ENCODE measurements at places on chromosomes 13 and 19.

DNA sequence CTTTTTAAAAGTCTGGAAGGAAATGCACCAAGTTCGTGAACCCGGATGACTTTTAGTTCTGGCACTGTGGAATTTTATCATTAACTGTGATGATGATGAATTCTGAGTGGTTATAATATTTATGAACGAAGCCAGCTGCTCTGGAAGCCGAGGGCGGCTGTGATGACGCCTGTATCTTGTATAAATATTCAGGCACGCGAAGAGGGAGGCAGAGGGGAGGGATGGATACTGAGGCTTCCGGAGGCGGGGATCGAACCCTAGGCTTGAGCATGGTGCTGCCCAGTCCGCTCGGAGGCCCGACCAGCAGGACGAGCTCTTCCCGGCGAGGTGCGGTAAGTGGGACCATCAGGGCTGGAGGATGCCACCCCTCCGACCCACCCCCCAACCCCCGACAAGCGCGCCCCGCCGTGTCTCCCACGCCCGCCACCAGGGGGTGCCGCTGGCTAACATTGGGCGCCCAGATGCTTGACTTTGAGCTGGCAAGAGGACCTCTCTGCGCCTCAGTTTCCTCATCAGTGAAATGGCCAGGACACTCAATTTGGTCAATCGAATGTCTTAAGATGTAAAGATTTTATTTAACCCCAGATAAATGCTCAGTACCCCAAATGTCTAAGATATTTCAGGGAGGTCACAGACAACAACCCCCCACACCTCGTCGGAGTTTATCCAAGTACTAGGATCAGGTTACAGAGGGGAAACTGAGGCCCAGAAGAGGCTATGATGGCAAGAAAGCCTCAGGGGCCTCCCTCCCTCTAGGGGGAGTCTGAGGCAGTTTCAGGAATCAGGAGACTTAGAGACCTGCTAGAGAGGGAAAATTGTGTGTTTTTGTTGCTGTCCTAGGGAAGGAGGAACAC is 4.5 kb upstream of the RAB3A start:
- DNase-seq = no peak

- no peak for DNase-seq
These were observed 2.8 kb upstream of the MKNK2 start for GRCh38 chr19:2053601-2054389.

DNA sequence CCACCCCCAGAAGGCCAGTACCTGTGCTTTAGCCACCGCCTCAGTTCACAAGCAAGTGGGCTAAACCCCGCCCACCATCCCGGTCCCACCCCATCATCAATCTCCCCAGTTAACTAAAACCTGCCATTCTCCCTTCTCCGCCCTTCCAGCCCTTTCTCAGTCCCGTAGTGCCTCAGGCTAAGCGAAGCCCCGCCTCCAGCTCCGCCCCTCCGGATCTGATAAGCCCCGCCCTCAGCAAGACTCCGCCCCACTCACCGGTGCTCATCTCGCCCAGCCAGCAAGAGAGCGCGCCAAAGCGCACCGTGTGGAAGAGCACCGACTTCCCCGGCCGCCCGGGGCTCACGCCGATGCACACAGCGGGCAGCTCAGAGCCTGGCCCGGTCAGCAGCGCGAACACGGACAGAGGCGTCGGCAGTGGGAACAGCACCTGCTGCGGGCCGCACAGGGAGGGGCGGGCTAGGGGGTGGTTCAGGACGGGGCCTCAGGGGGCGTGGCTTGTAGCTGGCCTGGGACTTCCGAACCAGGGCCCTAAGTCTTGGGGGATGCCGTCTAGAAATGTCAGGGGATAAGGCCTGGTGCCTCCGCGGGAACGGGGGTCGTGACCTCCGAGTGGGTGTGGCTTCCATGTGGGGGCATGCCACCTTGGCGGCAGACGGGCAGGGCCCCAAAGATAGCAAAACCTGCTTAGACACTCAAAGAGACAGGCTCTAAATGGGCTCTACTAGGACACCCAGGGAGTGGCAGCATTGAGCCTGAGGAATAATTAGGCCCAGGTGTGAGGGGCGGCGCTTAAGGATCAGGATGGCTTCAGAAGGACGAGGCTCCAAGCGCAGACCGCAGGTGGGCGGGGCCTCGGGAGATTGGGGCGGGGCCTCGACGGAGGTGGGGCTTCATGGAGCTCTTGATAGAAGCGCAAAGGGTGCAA is 21.4 kb downstream of the MAP4K1 start:
- DNase-seq = no peak

DNA sequence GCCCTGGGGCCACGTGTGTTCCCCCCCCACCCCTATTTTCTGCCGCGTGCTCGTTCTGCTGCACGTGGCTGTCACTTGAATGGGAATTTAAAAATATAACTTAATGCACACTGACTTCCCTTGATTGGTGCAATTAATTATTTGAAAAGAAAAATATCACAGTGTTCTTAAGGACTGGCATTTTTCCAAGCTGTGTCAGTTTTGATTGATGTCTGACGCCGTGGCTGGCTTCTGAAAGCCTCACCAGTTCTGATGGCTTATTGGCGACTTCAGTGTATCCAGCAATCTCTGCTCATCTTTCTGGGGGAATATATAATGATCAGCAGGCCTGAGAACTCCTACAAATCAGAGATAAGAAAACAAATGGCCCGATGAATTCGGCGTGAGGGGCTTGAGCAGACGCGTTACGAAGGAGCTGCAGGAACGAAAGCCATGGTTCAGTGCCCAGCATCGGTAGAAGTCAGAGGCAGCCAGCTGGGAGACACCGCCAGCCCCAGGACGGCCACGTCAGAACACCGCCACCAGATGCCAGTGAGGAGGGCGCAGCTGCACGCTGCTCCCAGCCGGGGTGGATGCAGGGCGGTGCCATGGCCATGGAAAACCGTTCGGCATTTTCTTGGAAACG is 111.2 kb downstream of the KDM4B start:
- DNase-seq = no peak

- no peak for DNase-seq
These were observed 97.6 kb downstream of the ZNF536 start for GRCh38 chr19:30469774-30470173.

- no peak for DNase-seq
These were observed 176.5 kb downstream of the CACNA1A start for GRCh38 chr19:13329766-13330165.

DNA sequence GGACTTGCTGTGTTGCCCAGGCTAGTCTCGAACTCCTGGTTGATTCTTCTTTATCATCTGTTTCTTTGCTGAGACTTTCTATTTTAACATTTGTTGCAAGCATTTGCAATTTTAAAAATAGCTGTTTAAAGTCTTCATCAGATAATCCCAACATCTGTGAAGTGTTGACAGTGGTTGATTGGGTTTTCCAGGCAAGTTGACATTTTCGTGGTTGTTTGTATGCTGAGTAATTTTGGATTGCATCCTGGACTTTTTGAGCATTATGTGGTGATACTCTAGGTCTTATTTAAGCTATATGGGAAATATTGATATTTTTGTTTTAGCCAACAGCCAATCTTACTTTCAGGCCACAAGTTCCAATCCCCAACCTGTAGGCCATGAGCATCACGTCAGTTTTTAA is 25.1 kb downstream of the AP1M1 start:
- DNase-seq = no peak

DNA sequence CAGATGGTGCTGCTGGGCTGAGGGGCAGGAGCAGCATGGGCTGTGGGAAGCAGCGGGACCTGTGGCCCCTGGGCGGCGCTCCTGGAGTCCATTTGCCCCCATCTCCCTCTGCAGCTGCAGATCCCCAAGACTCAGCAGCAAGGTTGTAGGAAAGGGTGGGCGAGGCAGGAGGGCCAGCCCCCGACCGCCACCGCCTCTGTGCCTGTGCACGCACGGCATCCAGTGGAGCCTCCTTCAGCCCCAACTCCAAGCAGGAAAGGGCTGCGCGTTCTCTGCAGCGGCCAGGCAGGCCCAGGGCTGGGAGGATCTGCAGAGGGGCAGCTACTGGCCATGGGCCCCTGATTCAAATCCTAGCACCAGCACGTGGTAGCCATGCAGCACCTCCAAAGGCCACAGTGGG is 20.8 kb downstream of the DPF1 start:
- DNase-seq = no peak

DNA sequence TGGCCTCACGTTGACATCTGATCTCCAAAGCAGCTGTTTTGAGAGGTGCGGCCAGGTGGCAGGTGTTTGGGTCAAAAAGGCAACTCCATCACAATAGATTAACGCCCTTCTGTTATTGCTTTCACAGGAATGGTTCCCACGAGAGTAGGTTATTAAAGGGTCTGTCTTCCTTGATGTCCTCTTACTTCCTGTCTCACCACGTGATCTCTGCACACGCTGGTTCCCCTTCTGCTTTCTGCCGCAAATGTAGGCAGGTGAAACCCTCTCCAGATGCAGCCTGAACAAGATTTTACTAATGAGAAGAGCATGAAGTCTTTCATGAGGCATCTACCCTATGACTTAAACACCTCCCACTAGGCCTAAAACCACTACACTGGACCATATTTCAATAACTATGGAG is 22.8 kb upstream of the ZNF564 start:
- DNase-seq = no peak

GRCh38 chr13:24129914-24130774 is 30.4 kb upstream of the SPATA13 start:
- no peak for DNase-seq

Measured in activated T-cell treated with anti-CD3 and anti-CD28 coated beads for 24 hours (primary cell).